ENCODE measurements at places on chromosomes 1 and 21. TPM values are rescaled to one million over a fixed set of nuclear protein-coding genes. Genes with fewer than 3 reads are reported as not detected.

The NPL gene
- 3.4 TPM for total RNA-seq

The KRTAP12-4 gene
- not detected for total RNA-seq

The CCDC181 gene
- 0.14 TPM for total RNA-seq

The RIPK4 gene
- total RNA-seq = not detected

The CD1D gene
- not detected for total RNA-seq

The OR2T33 gene
- not detected for total RNA-seq

DNA sequence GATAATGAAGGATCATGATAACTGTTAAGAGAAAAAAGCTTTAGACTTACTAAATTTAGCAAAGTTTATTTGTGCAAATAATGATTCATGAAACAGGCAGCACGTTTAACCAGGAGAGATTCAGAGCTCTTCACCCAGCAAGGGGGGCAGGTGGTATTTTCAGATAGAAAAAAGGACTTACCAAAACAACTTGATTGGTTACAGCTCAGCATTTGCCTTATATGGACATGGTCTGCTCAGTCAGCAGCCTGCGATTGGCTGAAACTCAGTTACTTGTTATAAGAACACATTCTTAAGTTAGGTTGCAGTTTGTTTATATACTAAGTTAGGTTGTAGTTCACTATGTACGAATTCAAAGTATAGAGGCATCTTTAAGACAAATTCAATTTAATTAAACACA, 165.6 kb downstream of the DUSP10 start:
- H3K27ac ChIP-seq = no peak overlapping the region
- H3K4me3 ChIP-seq = no peak overlapping the region
- H3K27me3 ChIP-seq = no peaks in the 10 kb centered on the region
- no peaks in the 10 kb centered on the region for H3K4me1 ChIP-seq
- H3K36me3 ChIP-seq = peaks cover 4% of the 10 kb centered on the region

- H3K4me3 ChIP-seq = peak overlapping the region; percentile 89
- peaks cover 9% of the 10 kb centered on the region for H3K4me1 ChIP-seq
- no peaks in the 10 kb centered on the region for H3K36me3 ChIP-seq
- DNase-seq = no peak
Measured at GRCh38 chr1:31788825-31789256, 24.7 kb upstream of the ADGRB2 start.

- DNase-seq = no peak
- H3K36me3 ChIP-seq = no peaks in the 10 kb centered on the region
- H3K27ac ChIP-seq = no peak overlapping the region
- H3K4me1 ChIP-seq = no peaks in the 10 kb centered on the region
- peaks cover 18% of the 10 kb centered on the region for H3K27me3 ChIP-seq
Measured at GRCh38 chr1:220368352-220369265, 96.4 kb upstream of the RAB3GAP2 start.

- H3K27me3 ChIP-seq = no peaks in the 10 kb centered on the region
- no peaks in the 10 kb centered on the region for H3K4me1 ChIP-seq
- H3K27ac ChIP-seq = no peak overlapping the region
- peaks cover 5% of the 10 kb centered on the region for H3K36me3 ChIP-seq
Measured at GRCh38 chr1:167392200-167392696, 126.1 kb downstream of the CD247 start.

GRCh38 chr1:244654108-244655038, 1.4 kb downstream of the DESI2 start:
- no peaks in the 10 kb centered on the region for H3K27me3 ChIP-seq
- peaks cover 6% of the 10 kb centered on the region for H3K36me3 ChIP-seq
- no peak overlapping the region for H3K4me3 ChIP-seq
- no peak overlapping the region for H3K27ac ChIP-seq
- no peak for DNase-seq

GRCh38 chr1:220222939-220223338, 49.3 kb downstream of the RAB3GAP2 start:
- no peak for DNase-seq
- peaks cover 23% of the 10 kb centered on the region for H3K4me1 ChIP-seq
- no peaks in the 10 kb centered on the region for H3K27me3 ChIP-seq
- no peak overlapping the region for H3K4me3 ChIP-seq
- no peaks in the 10 kb centered on the region for H3K36me3 ChIP-seq

- H3K36me3 ChIP-seq = no peaks in the 10 kb centered on the region
- H3K27me3 ChIP-seq = no peaks in the 10 kb centered on the region
Measured at GRCh38 chr21:31211836-31212235, 132.2 kb downstream of the TIAM1 start.

- peak overlapping the region; percentile 59 for H3K4me3 ChIP-seq
- peaks cover 80% of the 10 kb centered on the region for H3K4me1 ChIP-seq
- no peaks in the 10 kb centered on the region for H3K27me3 ChIP-seq
Measured at GRCh38 chr1:167641786-167642500, 11.9 kb downstream of the RCSD1 start.

DNA sequence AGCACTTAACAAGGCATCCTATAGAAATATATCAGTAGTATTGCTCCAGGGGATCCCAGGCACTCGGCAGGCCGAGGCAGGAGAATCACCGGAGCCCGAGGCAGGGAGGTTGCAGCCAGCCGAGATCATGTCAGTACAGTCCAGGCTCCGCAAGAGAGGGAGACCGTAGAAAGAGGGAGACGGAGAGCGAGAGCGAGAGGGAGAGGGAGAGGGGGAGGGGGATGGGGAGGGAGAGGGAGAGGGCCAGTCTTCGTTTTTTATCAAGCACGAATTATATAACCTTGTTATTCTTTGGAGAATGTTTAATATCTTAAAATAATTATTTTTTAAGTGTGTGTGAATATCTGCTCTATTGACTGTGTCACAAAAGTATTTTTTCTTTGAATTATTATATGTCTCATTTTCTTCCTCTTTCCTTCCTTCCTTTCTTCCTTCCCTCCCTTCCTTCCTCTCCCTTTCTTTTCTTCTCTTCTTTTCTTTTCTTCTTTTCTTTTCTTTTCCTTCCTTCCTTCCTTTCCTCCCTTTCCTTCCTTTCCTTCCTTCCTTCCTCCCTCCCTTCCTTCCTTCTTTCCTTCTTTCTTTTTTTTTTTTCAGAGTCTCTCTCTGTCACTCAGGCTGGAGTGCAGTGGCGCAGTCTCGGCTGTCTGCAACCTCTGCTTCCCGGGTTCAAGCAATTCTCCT, 233.7 kb downstream of the SRGAP2C start:
- H3K4me3 ChIP-seq = no peak overlapping the region
- peaks cover 3% of the 10 kb centered on the region for H3K4me1 ChIP-seq
- no peaks in the 10 kb centered on the region for H3K36me3 ChIP-seq

GRCh38 chr1:109192433-109192832, 21.3 kb upstream of the SARS1 start:
- no peaks in the 10 kb centered on the region for H3K36me3 ChIP-seq
- no peak overlapping the region for H3K27ac ChIP-seq
- DNase-seq = no peak
- peaks cover 2% of the 10 kb centered on the region for H3K27me3 ChIP-seq
- H3K4me3 ChIP-seq = no peak overlapping the region

DNA sequence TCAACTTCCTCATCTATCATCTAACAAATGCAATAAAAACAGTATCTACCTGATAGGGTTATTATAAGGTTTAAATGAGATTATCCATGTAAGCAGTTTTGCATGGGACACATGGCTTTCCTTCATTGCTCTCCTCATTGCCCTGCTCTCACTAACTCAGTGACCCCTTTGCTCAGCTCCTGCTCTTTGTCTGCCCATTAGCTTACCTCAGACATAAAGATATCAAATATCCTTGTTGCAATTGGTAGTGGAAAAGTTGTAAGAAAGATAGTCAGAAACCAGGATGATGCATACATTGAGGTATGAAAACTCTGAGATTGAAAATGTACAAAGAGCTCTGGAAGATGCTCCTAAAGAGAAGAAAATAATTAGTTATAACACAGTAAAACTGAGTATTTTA, 89.8 kb downstream of the EVI5 start:
- H3K36me3 ChIP-seq = no peaks in the 10 kb centered on the region
- H3K4me1 ChIP-seq = no peaks in the 10 kb centered on the region
- no peak overlapping the region for H3K4me3 ChIP-seq
- H3K27me3 ChIP-seq = peaks cover 3% of the 10 kb centered on the region
- no peak for DNase-seq
- H3K27ac ChIP-seq = no peak overlapping the region

Data from natural killer cell treated with Interleukin-12 subunit alpha and Interleukin-12 subunit beta and Interleukin-15 and Interleukin-18, amount 100 ng/mL, for 72 hours (primary cell).